ENCODE measurements at places on chromosomes 6 and 20. TPM values are rescaled to one million over a fixed set of nuclear protein-coding genes. Genes with fewer than 3 reads are reported as not detected.

Gene THEMIS
- total RNA-seq: 1.3 TPM

Gene TNFRSF6B
- total RNA-seq: 2.0 TPM

Gene SLA2
- total RNA-seq: not detected

Gene SEL1L2
- 2.2 TPM for total RNA-seq

Gene PTPRT
- total RNA-seq: 1.3 TPM
